ENCODE measurements at places on chromosomes 3 and 15.
A peak's percentile ranks its signal among the peaks of the same experiment; 100 is the strongest.

GRCh38 chr3:193831495-193832455, 238.8 kb downstream of the OPA1 start:
- no peak for DNase-seq

- no peak for DNase-seq
These were observed 64.2 kb downstream of the TNIK start for GRCh38 chr3:171396048-171396447.

GRCh38 chr3:72750405-72750965, 97.8 kb downstream of the SHQ1 start:
- no peak for DNase-seq

GRCh38 chr3:13525827-13526625, 22.9 kb upstream of the FBLN2 start:
- no peak for DNase-seq

DNA sequence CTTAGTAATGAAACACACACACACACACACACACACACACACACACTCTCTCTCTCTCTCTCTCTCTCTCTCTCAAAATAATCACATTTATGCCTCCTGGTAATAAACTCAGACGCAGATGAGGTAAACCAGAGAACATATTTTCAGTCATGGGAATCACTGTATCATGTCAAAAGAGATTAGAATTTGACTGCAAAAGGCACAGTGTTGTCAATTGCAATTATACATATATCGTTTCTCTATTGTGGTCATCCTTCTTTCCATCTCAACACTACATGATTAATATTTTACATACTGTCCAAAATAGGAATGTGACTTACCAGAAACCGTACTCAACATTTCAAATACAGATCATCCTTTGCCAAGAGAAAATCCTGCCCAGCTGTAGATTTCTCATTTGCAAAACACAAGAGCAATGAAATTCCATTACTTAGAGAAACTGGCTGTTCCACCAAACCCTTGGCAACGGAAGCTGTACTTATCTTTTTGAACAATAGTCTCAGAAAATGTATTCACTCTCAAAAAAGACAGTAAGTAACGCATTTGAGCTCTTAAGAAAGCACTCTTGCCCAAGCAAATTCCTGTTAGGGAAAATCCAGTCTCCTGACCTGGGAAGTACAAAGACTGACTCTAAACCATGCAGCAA, 24.3 kb downstream of the PDZRN3 start:
- no peak for DNase-seq

DNA sequence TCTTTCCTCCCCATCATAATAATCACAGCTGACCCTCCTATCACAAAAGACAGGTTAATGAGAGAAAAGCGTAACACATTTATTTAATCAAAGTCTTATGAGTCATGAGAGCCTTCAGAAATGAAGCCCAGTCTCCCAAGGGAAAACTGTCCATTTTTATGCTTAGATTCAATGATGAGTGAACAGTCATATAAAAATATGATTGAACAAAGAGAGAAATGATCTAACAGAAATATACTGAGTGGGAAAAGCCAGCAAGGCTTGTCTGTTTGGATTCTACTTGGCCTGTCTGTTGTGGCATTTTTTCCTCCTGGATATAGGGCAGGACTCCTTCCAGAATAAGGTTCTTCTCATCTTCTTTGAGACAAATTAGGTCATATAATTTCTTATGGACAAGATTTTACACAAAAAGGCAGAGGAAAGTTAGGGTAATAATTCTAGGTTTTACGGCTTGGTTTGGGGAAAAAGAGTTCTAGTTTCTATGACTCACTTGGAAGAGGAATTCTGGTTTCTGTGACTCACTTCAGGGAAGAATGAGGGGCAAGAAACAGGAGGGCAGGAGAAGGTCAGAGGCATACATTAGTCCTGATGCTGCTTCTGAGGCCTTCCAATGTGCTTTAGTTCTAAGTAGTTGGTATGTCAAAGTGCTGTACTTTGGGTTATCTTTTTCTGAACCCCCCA, 534.2 kb downstream of the ZIC1 start:
- DNase-seq: no peak

DNA sequence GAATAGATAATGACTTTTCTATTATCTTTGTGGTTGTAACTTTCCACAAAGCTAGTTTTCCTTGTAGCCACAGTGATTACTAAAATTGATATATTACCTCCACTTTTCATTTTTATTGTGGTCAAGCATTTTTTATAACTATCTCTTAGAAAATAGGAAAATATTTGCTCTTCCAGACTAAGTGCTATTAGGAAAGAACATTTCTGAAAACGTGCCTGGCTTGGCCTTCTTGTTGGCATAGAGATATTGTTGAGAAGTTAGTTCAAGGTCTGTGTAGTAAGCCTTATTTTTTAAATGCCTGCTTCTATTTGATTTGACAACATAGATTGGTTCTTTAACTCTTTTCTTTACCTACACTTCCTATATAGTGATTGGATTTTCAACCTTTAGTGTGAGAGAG, 101.7 kb downstream of the IL1RAP start:
- no peak for DNase-seq

DNA sequence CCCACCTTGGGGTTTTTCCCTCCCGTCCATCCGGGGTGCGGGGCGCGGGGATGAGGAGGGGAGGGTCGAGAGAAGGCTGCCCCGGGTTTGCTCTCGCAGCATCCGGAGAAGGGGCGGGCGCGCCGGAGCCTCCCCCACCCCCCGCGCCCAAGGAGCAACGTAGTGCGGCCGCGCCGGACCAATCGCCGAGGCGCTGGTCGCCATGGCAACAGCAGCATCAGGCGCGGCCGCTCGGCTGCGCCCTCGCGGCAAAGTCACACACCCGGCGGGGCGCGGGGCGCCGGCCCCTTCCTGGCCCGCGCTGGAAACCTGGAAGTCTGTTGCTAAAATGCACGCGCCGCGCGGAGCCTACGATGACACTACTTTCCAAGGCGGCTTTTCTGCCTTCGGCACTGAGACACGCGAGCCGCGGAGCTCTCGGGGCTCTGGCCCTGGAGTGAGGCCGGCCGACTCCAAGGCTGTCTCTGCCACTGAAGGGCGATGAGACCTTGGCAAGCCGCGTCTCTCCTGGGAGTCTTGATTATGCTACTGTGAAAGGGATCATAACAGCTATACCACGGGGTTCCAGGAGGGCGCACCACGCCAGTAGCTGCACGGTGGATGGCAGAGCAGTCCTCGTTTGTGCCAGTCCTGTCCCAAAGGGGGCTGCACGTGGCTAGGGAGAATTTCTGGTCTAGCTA, at the start of gene IQSEC1:
Gene IQSEC1, minus strand, starts transcription at position 104 of the 680 bp plus-strand sequence. CDS start 415 bp downstream, outside the sequence.
- peak; percentile 86 for DNase-seq
